Body of pancreas (tissue), 4 donors: ENCODE measurements at places on chromosomes 5 and 9.

DNA sequence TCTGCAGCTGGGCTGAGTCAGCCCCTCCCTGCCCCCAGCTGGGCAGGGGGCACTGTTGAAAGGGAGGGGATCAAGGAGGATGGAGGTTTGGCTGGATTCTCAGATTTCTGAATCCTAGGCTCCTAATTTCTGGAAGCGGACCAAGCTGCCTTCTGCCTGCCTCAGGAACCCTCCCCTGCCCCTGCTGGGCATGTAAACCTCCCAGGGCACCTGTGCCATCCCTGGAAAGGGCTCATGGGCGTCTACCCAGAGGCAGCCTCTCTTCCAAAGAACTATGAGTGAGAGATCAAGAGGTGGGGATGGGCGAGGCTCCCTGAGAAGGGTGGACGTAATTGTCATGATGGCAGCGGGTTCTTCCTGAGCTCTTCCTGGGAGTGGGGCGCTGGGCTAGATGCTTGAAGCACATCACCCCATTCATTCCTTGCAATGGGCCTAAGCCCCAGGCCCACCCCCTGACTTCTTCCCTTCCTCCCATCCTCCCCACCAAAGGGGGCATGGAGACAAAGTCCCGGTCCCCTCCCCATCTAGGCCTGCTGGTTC lies 21.6 kb downstream of the CSF1R start:
- H3K27ac ChIP-seq = no peak overlapping the region
- DNase-seq = no peak
- no peaks in the 10 kb centered on the region for H3K36me3 ChIP-seq
- no peaks in the 10 kb centered on the region for H3K4me1 ChIP-seq

DNA sequence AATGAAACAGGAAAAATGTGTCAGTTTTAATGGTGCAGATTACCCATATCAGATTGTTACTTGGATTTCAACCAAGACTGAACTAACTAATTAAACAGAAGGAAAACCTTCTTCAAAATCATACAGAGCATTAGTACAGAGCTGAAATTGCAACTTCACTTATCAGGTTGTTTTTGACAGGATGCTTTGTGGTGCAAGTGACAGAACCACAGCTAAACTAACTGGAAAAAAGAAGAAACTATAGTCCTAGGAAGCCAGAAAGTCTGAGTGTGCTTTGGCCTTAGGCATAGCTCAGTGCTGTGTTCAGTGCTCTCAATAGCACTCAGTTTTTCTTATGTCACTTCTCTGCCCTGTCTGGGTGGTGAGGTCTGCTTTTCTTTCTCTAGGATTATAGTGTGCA lies 267.4 kb downstream of the CHSY3 start:
- no peaks in the 10 kb centered on the region for H3K36me3 ChIP-seq
- no peak overlapping the region for H3K4me3 ChIP-seq
- H3K27ac ChIP-seq = no peak overlapping the region
- no peak for DNase-seq
- no peaks in the 10 kb centered on the region for H3K4me1 ChIP-seq

DNA sequence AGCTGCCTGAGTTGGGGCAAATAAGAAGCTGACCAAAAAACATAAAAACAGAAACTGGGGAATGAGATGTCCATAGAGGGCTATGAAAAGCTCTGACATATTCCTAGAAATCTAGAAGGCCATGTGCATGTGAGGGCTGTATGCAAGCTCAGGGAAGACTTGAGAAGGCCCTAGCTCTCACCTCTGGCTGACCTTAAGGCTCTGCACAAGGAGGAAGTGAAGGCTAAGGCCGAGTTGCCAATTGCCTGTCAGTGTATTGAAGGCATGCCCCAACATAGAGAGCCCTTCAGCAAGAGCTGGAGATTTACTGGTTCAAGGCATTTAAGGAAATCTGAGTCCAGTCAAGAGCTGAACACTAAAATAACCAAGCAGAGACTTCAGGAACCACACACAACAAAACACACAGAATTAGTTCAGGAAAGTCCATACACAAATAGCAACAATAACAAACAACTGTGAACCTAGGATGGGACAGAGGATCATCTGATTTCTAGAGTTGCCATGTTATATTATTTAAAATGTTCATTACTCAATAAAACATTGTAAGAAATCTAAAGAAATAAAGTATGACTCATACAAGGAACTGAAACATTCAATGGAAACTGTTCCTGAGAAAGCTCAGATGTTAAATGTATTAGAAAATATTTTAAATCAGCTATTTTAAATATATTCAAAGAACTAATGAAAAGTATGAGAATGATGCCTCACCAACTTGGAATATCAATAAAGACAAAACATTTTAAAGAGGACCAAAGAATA lies 161.8 kb downstream of the AUH start:
- H3K4me3 ChIP-seq = no peak overlapping the region
- DNase-seq = no peak
- H3K27ac ChIP-seq = no peak overlapping the region
- no peaks in the 10 kb centered on the region for H3K36me3 ChIP-seq
- H3K27me3 ChIP-seq = no peaks in the 10 kb centered on the region
- peaks cover 52% of the 10 kb centered on the region for H3K4me1 ChIP-seq

DNA sequence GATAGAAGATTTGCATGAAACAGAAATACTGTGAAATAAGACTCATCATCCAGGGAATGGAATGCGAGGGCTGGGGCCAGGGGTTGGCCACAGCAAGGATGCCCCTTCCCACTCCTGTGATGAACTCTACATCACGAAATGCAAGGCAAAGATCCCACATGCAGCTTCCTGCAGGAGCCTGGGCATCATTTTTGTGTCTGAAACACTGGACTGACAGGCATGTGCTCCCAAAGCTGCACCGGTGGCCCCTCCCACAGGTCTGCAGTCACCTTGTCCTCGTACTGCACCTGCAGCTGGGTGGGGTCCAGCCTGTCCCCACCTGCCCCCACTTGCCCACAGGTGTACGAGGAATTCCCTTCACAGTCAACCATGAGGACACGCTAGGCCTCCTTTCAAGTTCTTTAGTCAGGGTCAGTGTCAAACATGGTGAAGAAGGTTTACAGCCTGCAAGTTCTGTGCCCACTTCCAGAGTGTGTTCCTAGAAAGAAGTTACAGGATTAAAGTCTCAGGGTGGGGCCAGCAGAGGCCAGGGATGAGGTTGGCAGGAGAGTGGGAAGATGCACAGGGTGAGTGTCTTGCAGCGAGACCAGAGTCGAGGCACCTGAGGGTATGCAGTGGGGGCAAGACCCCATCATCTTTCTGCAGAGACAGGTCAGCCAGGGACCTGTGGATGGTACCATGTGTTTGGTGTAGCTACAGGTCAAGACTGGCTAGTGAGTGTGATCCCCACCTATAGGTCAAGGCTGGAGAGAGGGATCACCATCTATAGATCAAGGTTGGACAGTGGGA lies 155.0 kb upstream of the IRX2 start:
- DNase-seq = no peak
- no peak overlapping the region for H3K27ac ChIP-seq
- H3K4me1 ChIP-seq = no peaks in the 10 kb centered on the region
- H3K36me3 ChIP-seq = no peaks in the 10 kb centered on the region
- H3K27me3 ChIP-seq = no peaks in the 10 kb centered on the region
- no peak overlapping the region for H3K4me3 ChIP-seq

- H3K4me3 ChIP-seq = no peak overlapping the region
- no peaks in the 10 kb centered on the region for H3K4me1 ChIP-seq
- H3K27me3 ChIP-seq = no peaks in the 10 kb centered on the region
- no peak for DNase-seq
- H3K36me3 ChIP-seq = no peaks in the 10 kb centered on the region
- H3K27ac ChIP-seq = no peak overlapping the region
Observed at GRCh38 chr9:89706731-89707191, 101.9 kb downstream of the GADD45G start.

DNA sequence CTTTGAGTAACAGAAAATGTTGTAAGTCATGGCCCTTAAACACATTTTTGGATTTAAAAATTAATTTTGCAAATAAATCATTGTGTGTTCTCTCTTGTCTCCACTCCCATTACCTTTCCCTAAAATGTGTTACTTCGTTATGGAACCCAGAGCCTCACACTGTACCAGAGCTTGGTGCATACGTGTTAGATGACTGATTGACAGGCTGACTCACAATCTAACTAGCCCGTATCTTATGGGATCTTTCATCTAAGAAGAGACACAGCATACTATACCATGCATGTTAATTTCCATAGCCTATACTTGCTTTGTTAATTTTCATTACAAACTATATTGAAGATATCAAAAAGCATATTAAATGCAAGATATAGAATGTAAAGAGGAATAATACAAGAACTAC lies 87.1 kb downstream of the SPRY4 start:
- no peak for DNase-seq
- no peak overlapping the region for H3K27ac ChIP-seq
- H3K27me3 ChIP-seq = no peaks in the 10 kb centered on the region

DNA sequence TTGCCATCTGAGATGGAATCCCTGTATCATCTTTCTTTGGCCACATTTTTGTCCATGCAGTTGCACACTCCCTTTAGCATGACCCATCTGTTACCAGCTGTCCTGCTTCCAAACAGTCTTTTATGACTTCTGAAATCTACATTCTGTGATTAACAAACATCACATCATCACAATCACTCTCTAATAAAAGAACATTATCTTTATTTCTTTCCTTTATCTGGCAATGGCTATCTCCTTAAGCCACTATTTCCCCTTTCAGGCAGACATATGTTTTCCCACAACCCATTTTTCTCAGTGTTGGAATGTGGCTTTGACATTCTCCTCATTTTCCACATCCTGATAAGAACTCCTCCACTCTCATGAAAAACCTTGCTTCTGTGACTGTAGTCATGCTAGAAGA lies 141.0 kb downstream of the ST8SIA4 start:
- no peak overlapping the region for H3K27ac ChIP-seq
- H3K4me1 ChIP-seq = no peaks in the 10 kb centered on the region
- no peak overlapping the region for H3K4me3 ChIP-seq
- no peaks in the 10 kb centered on the region for H3K36me3 ChIP-seq
- DNase-seq = no peak

DNA sequence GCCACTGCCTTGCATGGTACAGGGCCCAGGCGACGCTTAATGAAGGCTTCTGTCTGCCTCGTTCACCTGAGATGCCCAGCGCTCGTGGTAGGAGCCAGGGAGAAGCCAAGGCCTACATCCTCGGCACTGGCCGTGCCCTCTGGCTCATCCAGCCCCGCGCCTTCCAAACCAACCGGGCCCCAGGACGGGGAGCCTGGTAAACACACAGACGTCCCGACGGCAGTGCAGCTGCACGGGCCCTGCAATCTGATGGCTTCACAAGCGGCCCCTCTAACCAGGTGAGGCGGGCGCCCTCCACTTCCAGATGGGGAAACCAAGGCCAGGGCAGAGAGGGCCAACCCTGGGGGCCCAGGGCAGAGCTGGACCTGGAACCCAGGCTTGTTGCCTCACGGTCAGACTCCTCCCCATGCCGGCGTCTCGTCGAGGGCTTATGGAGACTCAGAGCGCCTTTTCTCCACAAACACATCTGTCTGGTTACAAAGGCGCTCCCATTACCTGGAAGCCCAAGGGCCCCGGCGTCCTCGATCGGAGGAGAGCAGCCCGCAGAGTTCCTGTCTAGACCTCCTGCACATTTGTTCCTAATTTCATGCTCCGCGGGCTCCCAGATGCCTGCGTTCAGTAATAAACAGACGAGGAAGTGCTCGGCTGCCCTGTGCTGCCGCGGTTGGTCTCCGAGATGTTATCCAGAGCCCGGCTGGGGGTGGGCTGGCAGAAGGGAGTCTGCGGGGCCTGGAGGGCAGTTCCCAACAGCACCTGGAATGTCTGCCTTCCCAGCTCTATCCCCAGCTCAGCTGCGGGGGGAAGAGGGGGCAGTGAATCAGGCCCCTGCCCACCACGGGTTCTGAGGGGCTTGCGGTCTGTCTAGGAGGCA lies 23.5 kb downstream of the FAM163B start:
- no peak overlapping the region for H3K4me3 ChIP-seq
- no peak overlapping the region for H3K27ac ChIP-seq
- H3K4me1 ChIP-seq = no peaks in the 10 kb centered on the region
- H3K36me3 ChIP-seq = no peaks in the 10 kb centered on the region
- peaks cover 12% of the 10 kb centered on the region for H3K27me3 ChIP-seq

- no peaks in the 10 kb centered on the region for H3K4me1 ChIP-seq
- no peak for DNase-seq
- H3K27me3 ChIP-seq = no peaks in the 10 kb centered on the region
- H3K4me3 ChIP-seq = no peak overlapping the region
Observed at GRCh38 chr5:157867751-157868387, 8.9 kb upstream of the CLINT1 start.

- DNase-seq = no peak
- H3K27ac ChIP-seq = no peak overlapping the region
- no peaks in the 10 kb centered on the region for H3K36me3 ChIP-seq
- no peaks in the 10 kb centered on the region for H3K27me3 ChIP-seq
Observed at GRCh38 chr5:85334-85995, 6.5 kb upstream of the PLEKHG4B start.

GRCh38 chr9:124814164-124814535 lies 37.2 kb downstream of the OLFML2A start:
- no peak for DNase-seq
- peaks cover 22% of the 10 kb centered on the region for H3K4me1 ChIP-seq
- no peaks in the 10 kb centered on the region for H3K27me3 ChIP-seq
- no peak overlapping the region for H3K4me3 ChIP-seq
